ENCODE measurements at places on chromosomes 1 and 21.

GRCh38 chr1:233453433-233454200 is 126.1 kb downstream of the MAP3K21 start:
- no peak for DNase-seq

DNA sequence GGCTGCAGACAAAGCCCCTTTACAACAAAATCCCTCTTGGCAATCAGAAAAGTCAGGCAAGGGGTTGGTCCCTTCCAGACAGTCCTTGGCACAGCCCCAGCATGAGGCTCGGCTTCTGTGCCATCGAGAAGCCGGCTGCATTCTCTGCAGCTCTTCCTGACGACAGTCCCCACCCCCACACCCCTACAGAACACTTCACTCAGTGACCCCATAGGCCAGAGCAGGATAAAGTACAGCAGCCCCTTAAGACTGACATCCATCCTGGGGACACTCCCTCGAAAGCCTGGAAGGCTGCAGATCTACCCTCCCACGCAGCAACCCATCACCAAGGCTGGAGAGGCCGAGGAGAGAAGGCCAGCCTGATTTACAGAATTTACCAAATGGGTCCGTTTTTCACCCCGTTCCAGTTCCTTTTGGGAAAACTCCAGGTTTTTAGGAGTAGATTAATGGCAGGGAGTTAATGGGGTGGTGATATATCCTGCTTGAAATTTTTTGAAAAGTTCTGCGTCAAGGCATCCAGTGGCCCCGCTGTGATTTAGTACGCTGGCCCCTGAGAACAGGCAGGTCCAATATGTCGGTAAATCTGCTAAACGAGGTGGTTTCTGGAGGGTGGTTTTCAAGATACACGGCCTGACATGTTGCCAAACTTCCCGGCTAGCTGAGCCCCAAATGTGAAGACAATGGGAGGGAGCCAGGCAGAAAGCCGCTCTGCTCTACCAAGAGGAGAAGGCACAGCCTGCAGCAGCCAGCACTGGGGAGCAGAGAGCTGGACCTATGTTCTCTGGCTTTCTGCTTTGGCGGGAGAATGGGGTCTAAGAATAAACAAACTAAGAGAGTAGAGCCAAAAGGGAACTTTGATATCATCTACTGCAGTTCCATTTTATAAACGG is 81.7 kb downstream of the SSBP3 start:
- DNase-seq: no peak

GRCh38 chr1:245108909-245109308 is 45.9 kb upstream of the KIF26B start:
- DNase-seq: no peak

- no peak for DNase-seq
Measured at GRCh38 chr1:57116871-57117270, 151.1 kb upstream of the C8B start.

GRCh38 chr1:15018767-15019166 is 134.8 kb upstream of the TMEM51 start:
- no peak for DNase-seq

- no peak for DNase-seq
Measured at GRCh38 chr1:21659099-21659923, 9.8 kb downstream of the RAP1GAP start.

GRCh38 chr21:31866077-31866511 is 6.7 kb upstream of the HUNK start:
- DNase-seq: no peak

DNA sequence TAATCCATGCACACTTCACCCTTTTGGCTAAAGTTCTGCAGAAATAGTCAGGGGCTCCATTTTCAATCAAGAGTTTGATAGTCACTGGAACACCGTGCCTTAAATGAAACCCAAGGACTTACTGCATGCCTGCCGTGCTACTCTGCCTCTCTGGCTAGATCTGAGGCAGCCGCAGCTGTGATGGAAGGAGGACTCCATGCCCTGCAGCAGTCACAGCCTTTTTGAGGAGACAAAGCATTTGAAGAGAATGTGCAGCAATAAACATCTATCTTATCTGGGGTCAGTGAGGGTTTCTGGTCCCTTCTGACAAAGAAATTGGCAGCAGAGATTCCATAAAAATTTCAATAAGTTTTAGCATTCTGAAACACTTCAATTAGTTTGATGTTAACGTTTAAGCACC is 78.0 kb downstream of the BCAR3 start:
- no peak for DNase-seq

- DNase-seq: no peak
Measured at GRCh38 chr1:73659136-73659535, 538.8 kb downstream of the LRRIQ3 start.

DNA sequence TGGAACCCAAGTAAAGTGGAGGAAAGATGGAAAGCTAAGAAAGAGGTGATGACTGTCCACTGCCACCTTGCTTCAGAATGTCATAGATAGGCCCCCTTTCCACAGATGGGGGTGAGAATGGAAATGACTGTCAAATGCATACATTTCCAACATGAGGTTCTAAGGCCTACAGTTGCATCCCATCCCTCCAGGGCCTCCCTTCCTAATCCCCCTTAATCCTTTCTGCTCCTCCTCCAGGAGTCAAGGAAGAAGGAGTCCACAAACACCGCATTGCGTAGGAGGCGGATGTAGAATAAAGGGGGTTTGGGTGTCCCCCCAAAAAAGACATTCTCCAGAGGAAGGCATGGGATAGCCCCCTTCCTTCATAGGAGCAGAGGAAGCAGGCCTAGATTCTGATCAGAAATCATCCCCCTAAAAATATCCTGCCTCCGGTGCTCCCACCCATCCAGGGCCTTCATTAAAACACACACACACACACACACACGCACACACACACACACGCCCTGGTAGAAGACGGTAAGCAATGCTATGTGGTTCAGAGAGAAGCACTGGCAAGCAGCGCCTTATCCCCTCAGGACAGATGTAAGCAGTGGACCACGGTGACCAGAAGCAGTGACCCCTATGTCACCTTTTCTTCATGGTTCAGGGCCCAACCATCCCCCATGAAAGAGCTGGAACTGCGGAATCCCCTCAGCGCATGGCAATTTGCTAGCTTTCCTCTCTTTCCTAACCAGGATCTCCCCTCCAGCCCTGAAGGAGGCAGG is 2.0 kb downstream of the SV2A start:
- no peak for DNase-seq

DNA sequence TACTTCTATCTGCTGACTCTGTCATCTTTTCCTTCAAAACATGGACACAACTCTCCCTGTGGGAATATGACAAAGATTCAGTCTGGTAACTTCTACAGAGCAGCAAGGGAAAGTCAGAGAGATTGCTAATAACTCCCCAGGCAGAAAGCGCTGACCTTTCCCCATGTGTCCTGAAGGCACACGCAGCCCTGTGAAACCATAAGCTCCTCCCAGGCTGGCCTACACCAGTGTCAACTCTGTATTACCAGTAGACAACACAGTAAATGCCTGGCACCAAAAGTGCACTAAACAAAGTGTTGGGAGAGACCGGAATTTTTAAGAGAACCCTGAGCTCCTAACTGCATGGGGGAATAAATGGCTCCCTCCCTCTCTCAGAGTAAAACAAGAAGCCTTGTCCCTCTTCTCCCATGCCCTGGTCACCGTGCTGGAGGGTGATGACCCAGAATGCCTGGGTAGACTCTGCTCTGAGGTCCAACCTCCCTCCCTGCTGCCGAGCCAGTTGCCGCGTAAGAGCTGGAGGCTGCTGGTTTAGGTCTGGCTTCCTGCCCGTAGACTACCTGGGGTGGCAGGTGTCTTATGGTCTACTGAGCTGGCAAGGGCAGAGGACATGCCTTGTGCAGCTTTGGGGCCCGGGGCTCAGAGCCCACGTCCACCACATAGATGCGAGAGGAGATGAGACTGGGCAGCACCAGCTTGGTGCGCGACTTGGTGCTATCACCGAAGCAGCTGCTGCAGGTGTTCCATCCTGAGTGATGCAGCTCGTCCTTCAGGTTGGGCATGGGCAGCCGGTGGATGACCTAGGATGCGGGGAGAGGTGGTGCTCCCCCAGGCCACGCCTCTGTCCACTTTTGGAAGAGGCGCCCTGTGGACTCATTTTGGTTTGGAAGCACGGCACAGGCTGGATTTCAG is 3.9 kb downstream of the SELENBP1 start:
- DNase-seq: no peak

DNA sequence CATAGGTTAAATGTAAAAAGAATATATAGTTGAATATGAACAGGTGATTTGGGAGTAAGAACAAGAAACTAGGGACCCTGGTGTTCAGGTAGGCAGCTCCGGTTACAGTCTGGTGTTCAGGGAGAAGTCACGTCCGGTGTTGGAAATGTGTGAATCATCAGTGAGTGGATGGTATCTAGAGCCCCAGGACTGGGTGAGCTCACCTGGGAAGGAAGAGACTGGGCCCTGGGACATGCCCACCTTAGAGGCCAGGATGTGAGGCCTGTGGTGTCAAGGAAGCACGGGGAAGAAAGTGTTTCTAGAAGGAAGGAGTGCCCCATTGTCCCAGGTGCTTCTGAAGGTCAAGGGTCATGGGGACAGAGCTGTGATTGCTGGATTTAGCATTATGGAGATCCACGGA is 1.5 kb upstream of the GJB3 start:
- DNase-seq: no peak

DNA sequence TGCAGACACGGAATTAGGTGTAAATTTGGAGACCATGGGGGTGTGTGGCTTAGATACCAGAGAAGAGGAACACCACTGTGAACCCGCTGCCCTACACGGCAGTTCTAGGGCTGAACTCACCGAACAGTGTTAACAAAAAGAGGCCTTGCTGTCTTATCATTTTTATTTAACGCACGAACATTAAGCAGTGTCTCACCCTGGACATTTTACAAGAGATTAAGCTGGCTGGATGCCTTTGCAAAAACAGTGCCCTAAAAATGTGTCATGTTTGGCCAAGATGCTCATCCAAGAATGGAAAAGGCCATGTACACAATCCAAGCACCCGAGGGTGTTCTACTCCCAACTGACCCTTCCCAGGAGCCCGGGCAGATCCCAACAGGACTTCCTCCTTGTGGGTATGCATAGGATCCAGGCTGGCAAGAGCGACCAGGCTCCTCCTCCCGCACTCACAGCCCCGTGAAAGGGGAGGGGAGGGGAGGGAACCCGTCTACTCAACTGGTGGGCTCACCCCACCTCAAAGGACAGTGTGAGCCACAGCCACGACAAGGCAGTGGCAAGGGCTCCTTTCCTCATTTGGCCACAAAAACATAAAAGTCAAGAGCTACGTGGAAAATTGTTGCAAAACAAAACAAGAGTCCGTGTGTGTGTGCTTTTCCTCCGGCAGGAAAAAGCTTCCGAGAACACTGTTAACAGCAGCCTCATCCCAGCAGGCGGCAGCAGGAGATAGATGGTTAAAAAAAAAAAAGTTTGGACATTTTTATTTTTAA is 20.3 kb downstream of the C2CD2 start:
- no peak for DNase-seq

- no peak for DNase-seq
Measured at GRCh38 chr1:16367968-16368890, 1.2 kb downstream of the SZRD1 start.

DNA sequence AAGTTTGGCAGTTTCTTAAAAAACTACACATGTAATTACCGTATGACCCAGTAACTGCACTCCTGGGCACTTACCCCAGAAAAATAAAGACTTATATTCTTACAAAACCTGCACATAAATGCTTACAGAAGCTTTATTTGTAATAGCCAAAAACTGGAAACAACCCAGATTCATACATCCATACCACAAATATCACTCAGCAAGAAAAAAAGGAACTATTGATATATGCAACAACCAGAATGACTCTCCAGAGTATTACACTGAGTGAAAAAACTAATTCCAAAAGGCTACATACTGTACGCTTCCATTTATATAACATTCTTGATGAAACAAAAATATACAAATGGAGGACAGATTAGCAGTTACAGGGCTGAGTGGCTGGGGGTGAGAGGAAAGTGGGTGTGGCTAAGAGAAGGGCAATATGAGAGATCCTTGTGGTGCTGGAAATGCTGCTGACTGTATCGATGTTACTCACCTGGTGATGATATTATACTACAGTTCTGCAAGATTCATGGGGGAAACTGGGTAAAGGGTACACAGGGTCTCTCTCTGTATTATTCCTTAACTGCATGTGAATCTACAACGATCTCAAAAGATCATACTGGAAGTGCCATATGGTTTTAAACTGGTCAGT is 96.0 kb upstream of the GNG4 start:
- DNase-seq: no peak

GRCh38 chr1:208081972-208082371 is 162.2 kb downstream of the PLXNA2 start:
- no peak for DNase-seq

DNA sequence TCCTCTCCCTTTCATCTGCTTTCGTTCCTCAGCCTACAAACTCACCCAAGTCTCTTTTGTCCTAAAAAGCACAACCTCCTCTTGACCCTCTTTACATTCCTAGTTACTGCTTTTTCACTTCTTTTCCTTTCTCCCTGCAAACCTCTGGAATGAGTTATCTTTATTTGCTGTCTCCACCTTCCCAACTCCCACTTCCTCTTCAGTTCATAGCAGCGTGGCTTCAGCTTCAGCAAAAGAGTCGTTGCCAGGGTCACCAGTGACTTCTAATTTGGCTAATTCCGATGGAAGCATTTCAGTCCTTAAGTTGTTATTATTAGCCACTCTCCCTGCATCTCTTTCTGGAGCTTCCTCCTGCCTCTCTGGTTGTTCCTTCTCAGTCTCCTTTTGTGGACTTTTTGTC is 6.2 kb upstream of the TMEM54 start:
- DNase-seq: no peak

DNA sequence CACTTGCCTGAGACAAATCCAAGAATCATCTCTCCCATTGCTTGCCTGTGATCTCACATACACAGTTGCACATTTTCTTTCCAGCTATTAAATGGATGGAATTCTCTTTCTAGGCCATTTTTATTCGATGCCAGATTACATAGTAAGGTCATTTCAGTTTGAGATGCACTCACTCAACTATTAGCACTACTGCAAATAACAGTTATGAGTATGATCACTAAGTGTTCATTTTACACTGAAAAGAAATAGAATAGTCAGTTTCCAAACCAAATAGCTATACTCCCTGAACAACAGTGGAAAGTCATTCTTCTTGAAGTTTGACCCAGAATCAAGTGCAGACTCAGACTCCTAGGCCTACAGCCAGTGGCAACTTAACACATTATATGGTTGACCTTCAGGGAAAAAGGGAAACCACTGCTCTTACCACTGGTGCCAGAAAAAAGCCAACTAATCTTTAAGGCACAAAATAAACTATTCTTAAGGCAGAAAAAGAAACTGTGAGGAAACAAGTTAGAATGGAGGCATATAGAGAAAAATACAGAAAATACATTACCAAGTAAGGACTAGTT is 31.5 kb downstream of the WNT2B start:
- DNase-seq: no peak
